ENCODE measurements at places on chromosomes 4 and X.
A peak's percentile ranks its signal among the peaks of the same experiment; 100 is the strongest.

GRCh38 chr4:78417603-78418002 is 134.0 kb upstream of the ANXA3 start:
- no peak for DNase-seq

DNA sequence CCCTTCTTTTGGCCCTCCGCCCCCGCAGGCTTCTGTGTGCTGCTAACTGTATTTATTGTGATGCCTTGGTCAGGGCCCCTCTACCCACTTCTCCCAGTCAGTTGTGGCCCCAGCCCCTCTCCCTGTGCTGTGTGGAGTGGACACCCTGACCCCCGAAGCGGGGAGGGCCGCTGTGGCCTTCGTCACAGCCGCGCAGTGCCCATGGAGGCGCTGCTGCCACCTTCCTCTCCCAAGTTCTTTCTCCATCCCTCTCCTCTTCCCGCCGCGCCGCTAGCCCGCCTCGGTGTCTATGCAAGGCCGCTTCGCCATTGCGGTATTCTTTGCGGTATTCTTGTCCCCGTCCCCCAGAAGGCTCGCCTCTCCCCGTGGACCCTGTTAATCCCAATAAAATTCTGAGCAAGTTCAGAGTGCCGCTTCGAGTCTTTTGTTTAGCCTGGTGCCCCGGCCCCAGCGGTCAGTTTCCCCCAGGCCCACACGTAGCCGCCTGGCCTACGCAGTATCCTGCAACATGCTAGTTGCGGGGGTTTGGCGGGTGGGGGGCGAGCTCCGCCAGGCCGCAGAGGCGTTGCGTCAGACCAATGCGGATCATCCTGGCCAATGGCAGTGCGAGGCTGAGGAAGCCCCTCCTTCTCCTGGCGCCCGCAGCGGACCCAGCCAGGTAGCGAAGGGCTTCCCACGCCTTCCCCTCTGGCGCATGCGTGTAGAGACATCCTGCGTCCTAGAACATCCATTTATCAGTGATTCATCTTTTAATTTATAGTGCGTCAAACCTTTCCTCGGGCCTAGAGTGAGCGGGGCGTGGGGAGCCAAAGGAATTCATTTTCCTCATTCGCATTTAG is 5.6 kb upstream of the KANTR start:
- peak; percentile 82 for DNase-seq

GRCh38 chrX:122914256-122914655 is 269.8 kb upstream of the GRIA3 start:
- DNase-seq = no peak

- no peak for DNase-seq
Measured at GRCh38 chr4:47088298-47088697, 56.9 kb downstream of the GABRB1 start.

DNA sequence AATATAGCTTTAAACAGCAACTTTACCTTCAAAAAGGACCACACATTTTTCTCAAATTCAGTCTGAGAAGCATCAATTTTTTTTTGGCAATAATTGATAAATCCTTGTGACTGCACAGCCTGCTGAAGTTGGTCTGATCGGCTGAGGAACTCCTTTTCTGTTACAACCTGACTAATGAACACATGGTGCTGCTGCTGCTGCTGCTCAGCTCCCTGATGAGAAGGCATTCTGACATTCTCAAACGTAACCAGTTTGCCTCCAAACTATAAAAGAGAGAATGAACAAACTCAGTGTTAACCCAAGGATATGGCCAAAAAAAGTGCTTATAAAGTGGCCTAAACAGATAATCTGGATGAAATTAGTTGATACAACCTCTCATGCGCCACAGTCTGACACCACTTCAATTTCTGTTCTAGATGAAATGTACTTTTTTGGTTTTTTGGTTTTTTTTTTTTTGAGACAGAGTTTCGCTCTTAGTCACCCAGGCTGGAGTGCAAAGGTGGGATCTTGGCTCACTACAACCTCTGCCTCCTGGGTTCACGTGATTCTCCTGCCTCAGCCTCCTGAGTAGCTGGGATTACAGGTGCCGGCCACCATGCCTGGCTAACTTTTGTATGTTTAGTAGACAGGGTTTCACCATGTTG is 26.5 kb downstream of the SEC31A start:
- peak; percentile 54 for DNase-seq

DNA sequence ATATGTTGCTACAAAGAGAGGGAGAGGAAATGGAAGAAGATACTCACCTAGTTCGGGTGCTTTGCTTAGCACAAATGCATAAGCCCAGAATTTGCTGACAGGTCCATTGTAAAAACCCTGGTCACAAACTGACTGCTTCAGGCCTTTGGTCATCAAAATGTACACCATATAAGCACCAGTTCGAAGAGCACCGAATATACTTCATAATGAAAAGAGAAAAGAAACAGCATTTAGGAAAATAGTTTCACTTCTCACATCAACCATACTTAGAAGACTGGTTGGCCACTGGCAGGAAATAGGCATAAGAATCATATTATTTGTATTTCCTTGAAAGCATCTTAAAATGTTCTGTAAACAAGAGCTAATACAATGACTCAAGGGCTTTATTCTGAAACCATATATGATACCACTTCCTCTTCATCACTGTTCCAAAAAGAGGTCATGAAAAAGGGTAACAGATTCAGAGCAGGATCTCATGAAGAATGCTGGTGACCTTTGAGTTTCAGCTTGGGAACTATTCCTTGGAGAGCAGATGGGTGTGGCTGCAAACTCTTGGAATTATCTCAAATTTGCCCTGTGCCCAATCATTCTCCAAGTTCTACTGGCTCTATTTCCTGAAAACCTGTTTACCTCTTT is 138.7 kb downstream of the ELOVL6 start:
- peak; percentile 59 for DNase-seq

- DNase-seq = no peak
Measured at GRCh38 chr4:54662901-54663585, 5.3 kb downstream of the KIT start.

- peak; percentile 18 for DNase-seq
Measured at GRCh38 chr4:54547299-54548097, 110.3 kb upstream of the KIT start.

DNA sequence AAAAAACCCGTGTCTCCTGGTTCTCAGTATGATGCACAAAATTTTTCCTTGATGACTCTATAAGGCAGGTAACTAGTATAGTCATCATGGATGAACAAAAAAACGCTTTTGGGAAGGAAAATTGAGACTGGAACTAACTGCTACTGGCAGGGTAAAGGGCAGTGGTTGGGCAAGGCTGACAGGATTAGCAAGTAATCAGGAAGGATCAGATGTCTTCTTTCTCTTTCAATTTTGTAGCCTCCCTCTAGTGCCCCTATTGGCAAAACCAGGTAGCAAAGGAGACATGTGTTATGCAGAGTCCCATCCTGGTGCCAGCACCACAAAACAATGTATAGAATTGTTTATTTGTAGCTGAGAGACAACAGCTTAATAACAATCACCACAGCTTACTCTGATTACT is 12.8 kb upstream of the SLITRK4 start:
- peak; percentile 30 for DNase-seq

DNA sequence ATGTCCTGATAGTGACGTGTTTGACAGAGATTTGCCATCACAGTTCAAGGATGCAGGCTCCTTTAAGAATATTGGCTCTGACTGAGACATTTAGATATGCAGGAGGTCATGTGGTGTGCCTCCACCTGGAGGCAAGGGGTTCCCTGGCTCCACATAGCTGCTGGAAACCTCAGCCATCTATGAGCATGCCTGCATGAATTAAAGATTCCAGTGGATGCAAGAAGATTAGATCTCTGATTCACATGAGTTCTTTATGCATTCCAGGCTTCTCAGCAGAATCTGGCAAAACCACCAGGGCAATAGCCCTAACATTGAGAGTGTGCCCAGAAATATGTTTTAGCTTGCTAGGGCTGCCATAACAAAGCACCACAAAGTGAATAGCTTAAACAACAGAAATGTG is 298.5 kb upstream of the AADAT start:
- DNase-seq = no peak

- no peak for DNase-seq
Measured at GRCh38 chrX:153829799-153830639, at the start of gene PDZD4. Gene PDZD4 (minus strand): TSS chrX:153830544. CDS start chrX:153830298, 246 bp downstream.

DNA sequence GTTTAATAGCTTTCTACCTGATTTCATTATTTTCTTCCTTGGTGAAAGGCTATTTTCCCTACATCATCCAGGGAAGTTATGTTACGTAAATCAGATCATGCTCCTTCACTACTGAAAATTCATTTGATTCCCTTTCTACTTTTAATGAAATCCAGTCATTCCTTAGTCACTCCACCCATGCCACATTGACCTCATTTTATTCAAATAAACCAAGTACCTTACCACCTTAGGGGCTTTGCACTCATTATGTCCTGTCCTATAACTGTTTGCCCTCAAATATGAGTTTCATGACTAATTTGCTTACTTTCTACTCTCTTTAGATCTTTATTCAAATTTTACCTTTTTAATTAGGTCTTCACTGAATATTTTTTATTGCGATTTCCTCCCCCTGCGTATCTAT is 374.0 kb downstream of the GRID2 start:
- no peak for DNase-seq

DNA sequence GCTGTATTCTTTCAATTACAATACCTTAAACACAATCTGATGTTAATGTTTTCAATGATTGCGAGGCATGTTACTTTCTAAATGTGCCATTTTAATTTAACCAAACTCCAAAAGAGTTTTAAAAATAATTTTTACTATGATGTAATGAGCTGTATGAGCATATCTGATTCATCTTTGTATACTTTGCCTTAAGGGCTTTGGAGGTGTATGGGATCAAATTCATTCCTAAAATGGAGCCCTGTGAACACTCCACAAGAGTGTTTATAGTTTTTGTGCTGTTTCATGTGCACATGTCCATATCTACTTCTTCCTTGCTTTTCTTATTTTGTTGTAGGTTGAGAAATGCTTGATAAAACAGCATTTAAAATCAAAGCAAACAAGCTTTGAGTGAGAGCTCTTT is 82.4 kb downstream of the ATP10D start:
- DNase-seq = no peak

DNA sequence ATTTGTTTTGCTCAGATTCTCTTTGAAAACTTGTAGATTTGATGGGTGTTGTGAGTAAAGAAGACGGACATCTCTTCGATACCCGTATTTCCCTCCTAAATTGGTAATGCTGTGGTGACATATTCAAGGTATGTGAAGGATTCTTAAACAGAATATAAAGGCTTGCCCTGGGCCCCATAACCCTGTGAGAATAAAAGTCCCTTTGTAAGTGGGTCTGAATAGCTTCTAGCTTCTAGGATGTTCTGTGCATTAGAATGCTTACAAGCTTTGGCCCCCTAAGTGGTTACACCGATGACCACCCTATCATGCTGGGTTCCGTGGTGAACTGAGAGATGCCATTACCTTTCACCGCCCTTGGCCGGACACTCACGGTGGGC is 574 bp upstream of the MOB1B start:
- no peak for DNase-seq

DNA sequence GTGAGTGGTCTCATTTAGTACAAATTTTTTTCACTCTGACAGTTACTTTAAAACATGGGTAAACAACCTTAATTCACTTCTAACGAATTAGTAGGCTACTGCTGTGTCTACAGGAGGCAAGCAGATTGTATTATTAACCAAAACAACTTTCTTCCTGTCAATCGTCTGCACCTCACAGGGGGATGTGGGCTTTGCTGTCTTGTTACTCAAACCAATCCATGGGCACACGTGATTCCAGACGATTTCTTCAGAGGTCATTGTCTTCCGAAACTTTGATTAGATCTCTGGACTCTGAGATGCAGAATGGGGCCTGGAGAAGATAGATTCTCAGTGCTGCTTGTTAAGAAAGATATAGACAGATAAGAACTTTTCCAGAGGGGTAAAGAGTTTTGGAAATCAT is 327.8 kb downstream of the DHX15 start:
- DNase-seq = no peak

DNA sequence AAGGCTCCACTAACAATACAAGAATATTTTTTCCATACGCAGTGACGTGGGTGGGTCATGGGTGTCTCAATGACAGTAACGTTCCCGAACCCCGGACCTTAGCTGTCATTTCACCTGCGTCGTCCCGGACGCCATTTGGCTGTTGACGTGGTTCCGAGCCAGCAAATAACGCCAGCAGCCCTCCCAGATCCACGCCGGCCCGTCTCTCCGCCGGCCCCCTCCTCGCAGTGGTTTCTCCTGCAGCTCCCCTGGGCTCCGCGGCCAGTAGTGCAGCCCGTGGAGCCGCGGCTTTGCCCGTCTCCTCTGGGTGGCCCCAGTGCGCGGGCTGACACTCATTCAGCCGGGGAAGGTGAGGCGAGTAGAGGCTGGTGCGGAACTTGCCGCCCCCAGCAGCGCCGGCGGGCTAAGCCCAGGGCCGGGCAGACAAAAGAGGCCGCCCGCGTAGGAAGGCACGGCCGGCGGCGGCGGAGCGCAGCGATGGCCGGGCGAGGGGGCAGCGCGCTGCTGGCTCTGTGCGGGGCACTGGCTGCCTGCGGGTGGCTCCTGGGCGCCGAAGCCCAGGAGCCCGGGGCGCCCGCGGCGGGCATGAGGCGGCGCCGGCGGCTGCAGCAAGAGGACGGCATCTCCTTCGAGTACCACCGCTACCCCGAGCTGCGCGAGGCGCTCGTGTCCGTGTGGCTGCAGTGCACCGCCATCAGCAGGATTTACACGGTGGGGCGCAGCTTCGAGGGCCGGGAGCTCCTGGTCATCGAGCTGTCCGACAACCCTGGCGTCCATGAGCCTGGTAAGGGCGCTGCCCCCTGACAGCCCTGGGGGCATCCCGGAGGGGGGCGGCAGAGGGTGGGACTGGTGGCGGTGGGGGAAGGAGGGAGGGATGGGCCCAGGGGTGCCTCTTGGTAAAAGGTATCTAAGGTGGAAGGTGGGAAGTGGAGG is at the start of gene CPE:
TSS of gene CPE (plus strand) at position 264 of the 933 bp plus-strand sequence. CDS start at position 478, 214 bp downstream.
- DNase-seq = peak; percentile 64

DNA sequence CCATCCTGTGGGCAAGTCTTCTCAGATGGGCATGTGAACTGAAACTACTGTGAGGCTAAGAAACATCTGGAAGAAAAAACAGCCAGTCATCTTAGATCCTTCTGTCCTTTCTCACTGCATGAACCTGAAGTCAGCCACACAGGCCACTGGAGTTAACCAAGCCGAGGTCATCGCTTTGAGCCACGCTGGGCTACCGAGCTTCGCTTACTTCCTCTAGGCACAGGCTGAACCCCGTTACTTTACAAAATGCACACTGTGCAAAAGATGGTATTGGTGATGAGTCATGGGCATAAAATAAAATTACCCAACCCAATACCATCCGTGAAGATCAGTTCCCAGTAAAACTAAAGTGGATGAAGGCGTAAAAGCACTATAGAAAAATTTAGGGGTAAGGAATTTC is 86.2 kb downstream of the MTMR1 start:
- DNase-seq = no peak

- no peak for DNase-seq
Measured at GRCh38 chr4:41746440-41747229, 1.9 kb downstream of the PHOX2B start.

DNA sequence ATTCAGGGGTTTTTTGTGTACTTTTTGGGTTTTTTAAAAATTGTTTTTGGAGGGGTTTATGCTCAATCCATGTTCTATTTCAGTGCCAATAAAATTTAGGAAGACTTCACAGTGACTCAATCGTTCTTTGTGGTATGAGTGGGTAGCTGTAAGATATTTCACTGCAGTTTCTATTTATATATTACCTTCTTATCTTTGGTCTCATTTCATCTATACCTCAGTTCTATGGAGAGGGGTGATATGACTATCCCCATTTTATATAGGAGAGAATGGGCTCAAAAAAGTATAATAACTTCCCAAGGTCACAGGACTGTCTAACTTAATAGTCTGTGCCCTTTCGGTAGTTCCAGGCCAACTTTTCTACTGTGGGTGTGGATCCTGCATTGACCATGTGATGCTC is 74.4 kb downstream of the MSN start:
- peak; percentile 21 for DNase-seq
